Kidney (tissue), 22 donors: ENCODE measurements at places on chromosomes 2 and 18.

DNA sequence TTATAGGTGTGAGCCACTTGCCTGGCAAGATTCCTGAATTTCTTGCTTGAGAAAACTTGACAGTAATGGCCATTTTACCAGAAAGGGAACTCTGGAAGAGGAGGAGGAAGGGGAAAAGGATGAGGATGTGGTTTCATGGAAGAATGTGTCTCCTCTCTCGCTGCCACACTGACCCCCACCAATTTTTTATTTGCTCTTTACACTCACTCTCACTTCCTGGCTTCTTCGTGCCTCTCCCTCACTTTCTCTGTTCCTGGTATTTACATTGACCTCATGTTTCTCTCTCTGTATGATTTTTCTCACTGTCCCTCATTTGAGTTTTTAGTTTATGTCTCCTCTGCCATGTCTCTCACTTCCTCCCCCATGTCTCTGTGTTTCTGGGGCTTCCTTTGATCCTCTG is 134.5 kb upstream of the CAB39 start:
- DNase-seq, result no peak

- peak; percentile 82 for DNase-seq
Observed at GRCh38 chr2:240622531-240623235, 2.6 kb upstream of the GPR35 start.

DNA sequence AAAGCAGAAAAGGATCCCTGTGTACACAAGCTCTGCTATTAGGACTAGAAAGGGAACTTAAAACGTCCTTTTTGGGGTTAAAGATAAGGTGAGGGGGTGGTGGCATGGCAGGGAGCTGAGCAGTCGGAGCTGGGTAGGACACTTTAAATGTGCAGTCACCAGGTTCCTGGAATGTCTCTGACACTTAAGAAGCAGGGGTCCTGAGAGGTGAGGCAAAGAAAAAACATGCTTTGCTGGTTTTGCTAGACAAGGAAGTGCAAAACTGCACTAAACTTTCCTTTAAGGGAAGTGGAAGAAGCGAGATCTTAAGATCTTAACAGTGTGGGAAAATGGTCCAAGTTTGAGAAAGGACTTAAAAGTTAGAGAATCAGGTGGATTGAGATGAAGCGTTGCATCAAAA is 99.5 kb upstream of the MAP3K20 start:
- no peak for DNase-seq

DNA sequence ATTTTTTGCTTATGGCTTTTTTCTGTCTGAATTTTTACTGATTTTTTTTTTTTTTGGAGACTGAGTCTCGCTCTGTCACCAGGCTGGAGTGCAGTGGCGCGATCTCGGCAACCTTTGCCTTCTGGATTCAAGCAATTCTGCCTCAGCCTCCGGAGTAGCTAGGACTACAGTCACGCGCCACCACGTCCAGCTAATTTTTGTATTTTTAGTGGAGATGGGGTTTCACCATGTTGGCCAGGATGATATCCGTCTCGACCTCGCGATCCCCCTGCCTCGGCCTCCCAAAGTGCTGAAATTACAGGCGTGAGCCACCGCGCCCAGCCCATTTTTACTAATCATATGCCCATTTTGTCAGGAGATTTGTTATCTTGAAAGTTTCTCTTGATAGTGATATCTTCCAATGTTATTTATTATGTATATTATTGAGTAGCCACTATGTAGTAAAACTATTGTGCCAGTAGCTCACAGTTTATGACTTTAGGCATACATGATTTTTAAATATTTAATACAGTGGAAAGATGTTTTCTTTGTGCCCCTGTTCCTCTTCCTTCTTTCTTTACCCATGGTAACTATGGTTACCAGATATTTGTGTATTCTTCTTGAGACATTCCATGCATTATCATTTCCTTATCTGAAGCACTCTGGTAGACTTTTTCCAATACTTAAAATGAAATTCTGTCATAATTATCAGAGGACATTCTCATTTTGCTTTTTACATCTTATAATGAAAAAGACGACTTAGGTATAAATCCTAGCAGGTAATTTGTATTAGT is 2.1 kb downstream of the HAT1 start:
- no peak for DNase-seq

GRCh38 chr2:19898592-19899329 is 3.0 kb downstream of the TTC32 start:
- DNase-seq, result no peak

DNA sequence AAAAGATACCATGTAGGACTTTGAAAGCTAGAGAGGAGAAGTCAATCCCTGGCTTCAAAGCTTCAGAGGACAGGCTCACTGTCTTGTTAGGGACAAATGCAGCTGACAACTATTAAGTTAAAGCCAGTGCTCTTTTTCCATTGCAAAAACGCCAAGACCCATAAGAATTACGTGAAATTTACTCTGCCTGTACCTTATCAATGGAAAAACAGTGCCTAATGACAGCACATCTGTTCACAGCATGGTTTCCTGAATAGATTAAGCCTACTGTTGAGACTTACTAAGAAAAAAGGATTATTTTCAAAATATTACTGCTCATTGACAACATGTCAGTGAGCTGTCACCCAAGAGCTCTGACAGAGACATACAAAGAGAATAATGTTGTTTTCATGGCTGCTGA is 52.9 kb downstream of the ANKRD12 start:
- no peak for DNase-seq

GRCh38 chr2:149006883-149007543 is 31.5 kb upstream of the LYPD6B start:
- DNase-seq, result no peak

- DNase-seq, result no peak
Observed at GRCh38 chr18:13540477-13541182, 185.7 kb downstream of the FAM210A start.

DNA sequence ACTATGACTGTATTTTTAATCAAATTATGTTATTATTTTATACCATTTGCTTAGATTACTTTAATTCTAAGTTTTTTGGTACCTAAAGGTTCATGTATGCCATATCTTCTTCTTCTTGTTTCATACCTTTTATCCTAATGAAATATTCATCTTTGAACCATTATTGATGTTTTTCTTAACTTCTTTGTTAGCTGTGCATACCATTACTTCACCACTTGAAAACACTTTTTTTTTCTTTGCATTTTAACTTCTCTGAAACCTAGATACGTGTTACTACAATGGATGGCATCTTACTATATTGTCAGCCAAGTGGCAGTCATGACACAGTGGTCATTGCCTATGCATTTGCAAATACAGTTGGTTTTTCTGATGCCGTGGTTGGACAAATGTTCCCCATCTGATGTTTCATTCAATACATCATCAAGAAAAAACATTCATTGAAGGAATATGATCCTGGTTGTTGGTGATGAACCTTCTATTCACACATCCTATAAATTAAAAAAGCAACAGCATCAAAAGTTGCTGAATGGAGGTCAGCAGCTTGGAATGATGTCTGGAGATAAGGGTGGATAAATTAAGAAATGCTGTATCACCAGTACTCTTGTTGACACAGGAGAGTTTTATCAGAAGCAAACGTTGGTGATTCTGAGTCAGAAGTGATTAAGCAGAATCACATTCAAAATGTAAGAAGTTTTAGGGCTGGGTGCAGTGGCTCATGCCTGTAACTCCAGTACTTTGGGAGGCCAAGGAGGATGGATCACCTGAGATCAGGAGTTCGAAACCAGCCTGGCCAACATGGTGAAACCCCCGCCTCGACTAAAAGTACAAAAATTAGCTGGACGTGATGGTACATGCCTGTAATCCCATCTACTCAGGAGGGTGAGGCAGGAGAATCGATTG is 7.4 kb downstream of the IL36A start:
- DNase-seq, result no peak

GRCh38 chr18:23227726-23228070 is 92.4 kb downstream of the CABLES1 start:
- DNase-seq, result peak; percentile 82

DNA sequence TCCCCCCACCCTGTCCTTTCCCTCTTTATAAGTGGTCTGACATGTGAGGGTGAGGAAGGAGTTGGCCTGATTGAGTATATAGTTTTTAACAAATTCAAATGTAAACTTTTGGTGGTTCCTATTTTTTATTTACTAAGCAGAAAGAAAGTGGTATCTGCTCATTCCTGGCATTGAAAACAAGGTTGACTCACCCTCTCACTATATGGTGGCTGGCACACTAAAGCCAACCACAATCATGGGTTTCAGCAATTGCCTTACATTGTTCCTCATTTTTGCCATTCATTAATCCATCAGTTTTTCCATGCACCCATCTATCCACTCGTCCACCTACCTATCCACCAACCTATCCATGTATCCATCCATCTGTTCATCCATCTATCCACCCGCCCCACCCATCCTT is 75.4 kb upstream of the IGFBP5 start:
- DNase-seq, result no peak

DNA sequence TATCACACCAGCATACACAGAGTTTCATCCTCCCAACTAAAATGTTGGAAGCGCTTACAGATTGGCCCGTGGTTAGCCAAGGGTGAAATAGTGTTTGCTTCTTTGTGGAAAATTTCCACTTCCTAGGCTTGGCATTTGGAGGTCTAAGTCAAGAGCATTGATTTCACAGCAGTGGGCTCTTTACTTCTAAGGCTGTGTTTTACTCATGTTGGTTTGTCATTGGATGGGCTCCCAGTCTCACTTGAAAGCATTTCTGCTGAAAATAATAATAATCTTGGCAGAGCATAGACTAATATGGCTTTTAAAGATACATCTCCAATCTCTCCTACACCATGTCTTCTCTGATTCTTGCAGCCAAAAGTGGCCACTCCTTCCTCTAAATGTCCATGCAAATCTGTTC is 82.9 kb downstream of the DYNAP start:
- DNase-seq, result no peak

DNA sequence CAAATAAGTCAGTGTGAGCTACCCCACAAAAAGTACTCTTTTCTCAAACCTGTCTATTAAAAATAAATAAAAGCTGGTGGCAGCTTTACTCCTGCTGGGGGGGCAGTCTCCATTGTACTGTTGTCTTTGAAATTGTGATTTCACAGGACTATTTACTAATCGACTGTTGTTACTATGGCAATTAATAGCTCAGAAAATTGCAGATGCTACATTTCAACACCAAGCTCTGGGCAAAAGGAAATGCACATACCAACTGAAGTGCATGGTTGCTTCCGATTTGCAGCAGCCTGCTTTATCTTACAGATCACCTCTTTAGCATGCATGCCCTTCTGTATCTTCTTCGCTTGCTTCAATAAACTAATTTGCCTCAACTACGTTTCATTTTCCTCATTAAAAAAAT is 117.6 kb upstream of the DAPL1 start:
- no peak for DNase-seq

- no peak for DNase-seq
Observed at GRCh38 chr2:43070676-43071502, 155.5 kb downstream of the ZFP36L2 start.

DNA sequence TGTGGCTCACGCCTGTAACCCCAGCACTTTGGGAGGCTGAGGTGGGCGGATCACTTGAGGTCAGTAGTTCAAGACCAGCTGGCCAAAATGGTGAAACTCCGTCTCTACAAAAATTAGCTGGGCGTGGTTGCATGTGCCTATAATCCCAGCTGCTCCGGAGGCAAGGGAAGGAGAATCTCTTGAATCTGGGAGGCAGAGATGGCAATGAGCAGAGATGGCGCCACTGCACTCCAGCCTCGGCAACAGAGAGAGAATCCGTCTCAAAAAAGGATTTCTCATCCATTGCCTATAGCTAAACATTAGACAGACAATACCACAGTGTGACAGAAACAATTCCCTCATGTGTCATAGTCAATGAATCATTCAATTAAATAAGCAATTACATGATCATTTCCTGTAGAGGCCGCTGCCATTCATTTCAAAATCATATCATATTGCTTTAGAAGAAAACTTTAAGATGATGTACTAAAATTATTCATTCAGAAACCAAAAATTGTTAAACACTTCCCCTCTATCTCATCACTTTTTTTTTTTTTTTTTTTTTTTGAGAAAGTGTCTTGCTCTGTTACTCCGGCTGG is 69.5 kb upstream of the TGIF1 start:
- DNase-seq, result no peak

DNA sequence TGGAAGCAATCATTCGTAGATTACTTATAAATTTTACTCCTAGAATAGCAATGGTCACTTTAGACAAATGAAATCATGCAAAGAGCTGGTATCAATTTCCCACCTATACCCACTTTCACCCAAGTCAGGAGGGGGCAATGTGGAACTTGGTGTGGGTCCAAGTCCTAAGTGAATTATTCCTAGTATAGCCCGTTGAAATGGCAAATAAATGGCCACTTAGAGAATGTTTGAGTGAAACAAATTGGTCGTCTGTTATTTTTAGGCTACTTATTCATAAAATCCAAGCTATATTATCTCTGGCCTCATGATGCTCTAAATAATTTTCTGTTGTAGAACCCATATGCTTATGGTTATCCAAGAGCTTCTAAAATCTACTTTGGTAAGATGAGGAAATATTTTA is 98.1 kb downstream of the MYO3B start:
- no peak for DNase-seq

DNA sequence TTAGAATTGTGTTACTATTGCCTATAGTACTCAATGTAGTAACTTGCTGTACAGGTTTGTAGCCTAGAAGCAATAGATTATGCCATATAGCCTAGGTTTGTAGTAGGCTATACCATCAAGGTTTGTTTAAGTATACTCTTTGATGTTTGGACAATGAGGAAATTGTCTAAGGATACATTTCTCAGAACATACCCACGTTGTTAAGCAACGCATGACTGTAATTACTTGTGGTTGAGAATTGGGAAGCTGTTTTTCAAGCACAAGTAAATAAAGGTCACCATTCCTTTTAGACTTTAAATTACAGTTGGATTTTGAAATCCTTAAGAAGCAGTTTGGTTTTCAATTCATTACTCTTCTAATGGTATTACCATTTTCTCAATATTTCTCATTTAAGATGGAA is 89.8 kb upstream of the KCNH7 start:
- DNase-seq, result no peak

DNA sequence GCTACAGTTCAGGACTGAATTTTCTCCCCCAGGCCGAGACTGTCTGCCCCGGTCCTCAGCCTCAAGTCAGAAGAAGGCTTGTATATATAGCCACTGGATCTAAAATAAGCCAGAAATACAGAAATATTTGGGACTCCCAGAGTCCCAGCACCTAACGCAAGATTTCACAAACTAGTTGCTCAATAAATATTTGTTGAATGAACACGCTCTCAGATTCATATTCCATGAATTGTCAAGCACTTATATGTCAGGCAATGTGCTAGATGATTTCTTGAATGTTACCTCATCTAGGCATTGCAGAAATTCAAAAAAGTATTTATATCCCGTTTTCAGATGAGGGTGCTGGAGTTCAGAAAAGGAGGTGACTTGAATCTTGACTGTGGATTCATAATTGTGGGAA is 163.7 kb upstream of the KLHL29 start:
- DNase-seq, result no peak

DNA sequence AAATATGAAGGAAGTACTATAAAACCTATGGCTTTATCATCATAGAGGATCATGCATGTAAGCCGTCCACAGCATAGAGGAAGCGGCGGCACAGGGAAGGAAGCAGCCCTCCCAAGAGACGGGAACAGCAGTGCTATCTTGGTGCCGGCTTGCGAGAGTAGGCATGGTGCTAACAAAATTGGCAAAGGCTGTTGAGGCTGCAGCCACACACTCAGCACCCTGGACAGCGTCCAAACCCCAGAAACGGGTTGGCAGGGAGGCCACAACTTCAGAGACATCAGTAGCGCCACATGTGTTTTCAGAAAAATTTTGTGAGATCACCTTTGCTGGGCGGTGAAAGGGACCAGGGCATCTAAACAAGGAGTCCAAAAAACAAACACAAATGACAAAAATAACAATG is 37.7 kb downstream of the NETO1 start:
- DNase-seq, result peak; percentile 63
